ENCODE measurements at places on chromosomes 2 and 18.

- DNase-seq, result no peak
These were observed 256.0 kb downstream of the VAPA start for GRCh38 chr18:10169814-10170213.

DNA sequence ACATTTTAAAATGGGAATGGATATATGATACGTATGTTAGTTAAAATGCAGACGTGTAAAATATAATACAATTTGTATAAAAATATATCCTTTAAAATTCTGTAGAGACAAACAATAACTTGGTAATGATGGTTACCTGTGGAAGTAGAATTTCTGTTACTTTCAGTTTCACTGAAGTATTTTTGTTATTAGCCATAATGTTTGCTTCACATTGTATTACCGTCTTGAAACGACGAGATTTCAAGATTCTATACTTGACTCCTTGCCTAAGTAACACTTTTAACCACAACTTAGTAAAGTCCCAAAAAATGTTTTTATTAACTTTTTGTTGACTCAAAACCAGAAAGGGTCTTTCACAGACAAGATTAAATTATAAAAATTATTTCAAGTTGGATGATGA lies 488.3 kb upstream of the VRK2 start:
- DNase-seq, result no peak

- DNase-seq, result no peak
These were observed 2.7 kb upstream of the WIPF1 start for GRCh38 chr2:174600349-174600748.

GRCh38 chr18:3356614-3357013 lies 93.4 kb upstream of the TGIF1 start:
- DNase-seq, result no peak

DNA sequence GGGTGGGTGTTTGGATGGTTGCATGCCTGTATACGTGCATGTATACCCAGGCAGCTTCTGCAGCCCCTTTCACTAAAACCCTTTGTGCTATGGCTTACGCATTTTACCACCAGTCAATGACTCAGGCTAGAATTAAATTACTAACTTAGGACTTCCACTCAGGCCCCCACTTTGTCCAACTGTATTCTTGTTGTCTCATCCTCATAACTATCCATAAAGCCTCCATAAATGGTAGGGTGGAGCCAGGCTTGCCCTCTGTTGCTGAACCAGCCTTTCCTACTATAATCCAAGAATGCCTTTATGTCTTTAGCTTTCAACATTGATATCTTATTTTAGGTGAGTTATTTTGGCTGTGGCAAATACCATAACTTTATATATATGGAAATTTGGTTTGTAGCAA lies 119.9 kb downstream of the MYO1B start:
- DNase-seq, result no peak

DNA sequence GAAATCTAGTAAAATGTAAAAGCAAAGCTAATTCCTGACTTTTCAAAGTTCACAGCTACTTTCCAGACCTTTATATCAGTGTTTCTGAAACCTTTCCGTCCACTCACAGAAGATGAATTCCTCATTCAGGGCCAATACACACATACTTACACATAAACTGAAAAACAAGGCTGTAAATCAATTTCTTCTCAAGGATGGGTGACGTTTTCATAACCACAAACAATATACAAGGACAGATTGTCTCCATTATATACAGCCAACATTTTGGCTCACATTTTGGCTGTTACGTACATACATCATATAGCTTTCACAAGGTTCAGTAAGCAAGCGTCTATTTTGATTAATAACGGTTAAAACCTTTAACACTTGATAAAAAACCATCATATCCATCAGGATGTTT lies 1.4 kb downstream of the RPRD1A start:
- DNase-seq, result no peak
